ENCODE measurements at places on chromosomes 12 and 14. TPM values are rescaled to one million over a fixed set of nuclear protein-coding genes. Genes with fewer than 3 reads are reported as not detected.

GLIPR1L2 gene
- not detected for total RNA-seq

DNA sequence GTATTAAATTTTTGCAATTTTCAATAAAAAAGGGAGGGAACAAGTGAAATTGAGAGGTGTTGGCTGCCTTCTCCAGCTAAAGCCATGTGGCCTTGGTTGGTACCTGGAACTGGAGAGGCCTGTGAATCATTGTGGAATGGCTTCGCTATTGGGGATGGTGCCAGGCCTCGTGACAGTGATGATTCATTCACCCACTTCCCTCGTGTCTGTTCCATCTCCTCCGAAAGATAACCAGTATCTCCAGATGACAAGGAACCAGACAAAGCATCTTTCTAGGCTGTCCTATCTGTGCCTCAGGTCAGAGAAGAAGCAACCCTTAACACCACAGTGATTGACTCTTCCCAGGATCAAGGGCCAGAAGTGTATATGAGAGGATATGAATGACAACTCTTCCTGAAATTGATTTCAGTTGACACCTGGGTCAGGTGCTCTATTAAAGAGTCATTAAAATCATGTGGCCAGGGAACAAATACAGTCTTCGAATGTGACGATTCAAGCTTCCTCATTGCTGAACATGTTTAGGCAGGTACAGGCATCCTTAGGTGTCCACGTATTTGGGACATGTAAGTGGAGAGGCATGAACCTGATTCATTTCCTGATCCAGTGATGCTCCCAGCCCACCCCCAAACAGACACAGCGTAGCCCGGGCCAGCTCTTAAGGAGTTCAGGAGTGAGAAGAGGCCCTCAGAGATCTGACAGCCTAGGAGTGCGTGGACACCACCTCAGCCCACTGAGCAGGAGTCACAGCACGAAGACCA lies at the start of gene RNASE7:
TSS of gene RNASE7 (plus strand) at position 687 of the 758 bp plus-strand sequence. CDS start 631 bp downstream, outside the sequence.
- DNase-seq = no peak

- DNase-seq = no peak
These were observed 130.0 kb upstream of the ARHGAP5 start for GRCh38 chr14:31947076-31947475.

DNA sequence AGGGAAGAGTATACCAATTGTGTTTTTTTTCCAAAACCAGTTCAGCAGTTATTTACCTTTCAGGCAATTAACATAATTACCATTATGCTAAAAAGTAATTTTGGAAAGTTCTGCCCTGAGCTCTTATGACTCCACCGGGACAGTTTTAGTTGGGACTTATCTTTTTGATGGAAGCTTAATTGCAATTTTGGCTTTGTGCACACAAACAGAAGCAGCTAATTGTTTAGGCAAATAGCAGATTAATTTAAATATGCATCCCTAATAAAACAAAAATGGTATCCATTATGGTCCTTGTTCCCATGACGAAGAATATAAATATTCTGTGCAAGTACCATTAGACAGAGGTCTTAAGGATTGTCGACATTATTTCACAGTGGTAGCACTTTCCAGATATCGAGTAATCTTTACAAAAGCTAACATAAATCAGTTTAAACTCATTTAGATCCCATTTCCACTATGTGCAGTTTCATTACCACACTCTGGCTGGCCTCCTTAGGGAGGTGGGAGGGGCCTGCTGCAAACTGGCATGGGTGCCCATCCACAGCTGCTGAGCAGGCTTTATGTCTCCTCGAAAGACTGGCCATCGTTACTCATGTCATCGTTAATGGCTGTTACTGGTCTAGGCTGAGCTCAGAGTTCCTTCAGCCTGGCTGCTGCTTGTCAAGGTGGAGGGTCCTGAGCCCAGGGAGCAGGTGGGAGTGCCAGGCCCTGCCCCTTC lies 68.2 kb downstream of the FBXW8 start:
- DNase-seq = no peak

GRCh38 chr12:12930633-12931219 lies 21.2 kb downstream of the GPRC5D start:
- no peak for DNase-seq

ANO4 gene
- total RNA-seq = not detected

GRCh38 chr12:54723379-54724256 lies 75.5 kb upstream of the DCD start:
- DNase-seq = no peak

OR6C76 gene
- not detected for total RNA-seq

GRCh38 chr14:37416264-37416663 lies 178.8 kb downstream of the FOXA1 start:
- DNase-seq = no peak

DNA sequence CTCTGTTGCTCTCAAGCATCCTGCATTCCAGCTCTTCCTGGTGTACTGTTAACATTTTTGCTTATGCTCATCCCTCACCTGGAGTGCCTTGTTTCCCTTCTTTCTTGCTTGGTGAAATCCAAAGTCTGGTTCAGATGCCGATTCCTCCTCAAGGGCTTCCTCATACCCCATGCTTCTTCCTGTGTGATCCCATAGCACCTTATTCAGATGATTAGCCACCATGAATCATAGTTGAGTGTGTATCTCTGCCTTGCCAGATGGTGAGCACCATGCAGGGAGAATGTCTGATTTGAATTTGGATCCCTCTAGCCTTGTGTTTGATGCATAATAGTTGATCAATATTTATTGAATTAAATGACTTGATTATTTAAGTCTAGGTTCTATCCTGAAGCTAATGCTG lies 39.4 kb upstream of the ANO4 start:
- no peak for DNase-seq

Data from activated naive CD8-positive, alpha-beta T cell treated with anti-CD3 and anti-CD28 coated beads for 36 hours (primary cell).